ENCODE measurements at places on chromosomes 1 and 21.

- DNase-seq: no peak
Measured at GRCh38 chr1:65359888-65360287, 50.5 kb downstream of the DNAJC6 start.

DNA sequence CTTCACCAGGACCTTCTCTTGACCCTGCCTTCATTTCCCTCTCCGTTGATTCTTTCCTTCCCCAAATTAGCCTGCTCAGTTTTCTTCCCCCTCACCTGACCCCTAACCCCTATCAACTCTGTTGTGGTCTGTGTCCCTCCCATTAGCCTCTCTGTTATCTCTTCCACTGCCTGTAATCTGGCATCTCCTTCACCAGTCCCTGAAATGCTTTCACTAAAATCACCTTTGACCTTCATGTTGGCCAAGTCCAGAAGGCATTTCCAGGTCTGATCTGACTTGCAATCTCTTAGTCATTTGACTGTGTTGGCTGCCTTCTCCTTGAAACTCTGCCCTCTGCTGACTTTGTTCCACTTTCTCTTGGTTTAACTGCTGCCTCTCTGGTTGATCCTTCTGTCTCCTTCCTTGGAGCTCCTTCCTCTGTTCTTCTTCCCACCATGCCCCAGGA, 28.2 kb downstream of the ATP8B2 start:
- no peak for DNase-seq

- DNase-seq: no peak
Measured at GRCh38 chr1:247552231-247552630, 3.3 kb downstream of the GCSAML start.

GRCh38 chr1:217614200-217614712, 16.6 kb downstream of the GPATCH2 start:
- DNase-seq: no peak

Measured in NCI-H774 (cell line).